ENCODE measurements at places on chromosomes 1 and 21.

DNA sequence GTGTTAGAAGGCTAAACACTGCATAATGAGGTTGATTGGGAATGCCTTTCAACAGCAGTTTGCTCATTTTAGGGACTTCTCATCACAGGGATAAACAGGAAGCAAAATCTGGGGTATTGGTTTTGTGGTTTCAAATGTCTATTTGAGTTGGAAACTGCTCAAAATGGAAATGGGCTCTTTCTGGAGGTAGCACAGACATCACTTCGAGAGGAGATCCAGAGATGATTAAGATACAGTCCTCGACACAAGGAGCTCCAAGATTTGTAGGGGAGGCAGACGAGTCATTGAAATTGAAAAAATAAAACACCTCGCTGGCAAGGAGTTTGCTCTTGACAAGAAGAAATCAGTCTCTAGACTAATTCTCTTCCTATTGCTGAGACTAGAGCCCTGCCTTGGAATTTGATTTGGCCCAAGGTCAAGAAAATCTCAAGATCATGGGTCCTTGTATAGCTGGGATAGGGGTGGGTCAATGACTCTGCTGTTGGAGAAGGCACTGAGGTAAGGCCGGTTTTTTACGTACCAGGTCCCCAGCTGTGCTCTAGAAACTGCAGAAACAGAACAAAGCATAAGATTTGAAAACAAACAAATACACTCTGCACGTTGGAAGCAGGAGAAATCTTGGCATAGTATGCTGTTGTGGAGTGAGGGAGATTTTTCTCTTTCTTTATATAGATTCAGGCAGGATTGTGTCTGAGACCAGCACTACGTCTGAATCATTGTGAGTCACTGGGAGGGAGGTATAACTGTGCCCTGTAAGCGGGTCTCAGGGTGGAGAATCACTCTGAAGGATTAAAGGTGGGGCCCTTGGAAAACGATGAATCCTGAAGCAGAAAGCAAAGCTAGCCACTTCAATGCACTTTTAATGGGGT lies 17.7 kb upstream of the KLHDC8A start:
- DNase-seq = no peak

- DNase-seq = no peak
These were observed 1.3 kb downstream of the CDC42BPA start for GRCh38 chr1:227317011-227317451.

DNA sequence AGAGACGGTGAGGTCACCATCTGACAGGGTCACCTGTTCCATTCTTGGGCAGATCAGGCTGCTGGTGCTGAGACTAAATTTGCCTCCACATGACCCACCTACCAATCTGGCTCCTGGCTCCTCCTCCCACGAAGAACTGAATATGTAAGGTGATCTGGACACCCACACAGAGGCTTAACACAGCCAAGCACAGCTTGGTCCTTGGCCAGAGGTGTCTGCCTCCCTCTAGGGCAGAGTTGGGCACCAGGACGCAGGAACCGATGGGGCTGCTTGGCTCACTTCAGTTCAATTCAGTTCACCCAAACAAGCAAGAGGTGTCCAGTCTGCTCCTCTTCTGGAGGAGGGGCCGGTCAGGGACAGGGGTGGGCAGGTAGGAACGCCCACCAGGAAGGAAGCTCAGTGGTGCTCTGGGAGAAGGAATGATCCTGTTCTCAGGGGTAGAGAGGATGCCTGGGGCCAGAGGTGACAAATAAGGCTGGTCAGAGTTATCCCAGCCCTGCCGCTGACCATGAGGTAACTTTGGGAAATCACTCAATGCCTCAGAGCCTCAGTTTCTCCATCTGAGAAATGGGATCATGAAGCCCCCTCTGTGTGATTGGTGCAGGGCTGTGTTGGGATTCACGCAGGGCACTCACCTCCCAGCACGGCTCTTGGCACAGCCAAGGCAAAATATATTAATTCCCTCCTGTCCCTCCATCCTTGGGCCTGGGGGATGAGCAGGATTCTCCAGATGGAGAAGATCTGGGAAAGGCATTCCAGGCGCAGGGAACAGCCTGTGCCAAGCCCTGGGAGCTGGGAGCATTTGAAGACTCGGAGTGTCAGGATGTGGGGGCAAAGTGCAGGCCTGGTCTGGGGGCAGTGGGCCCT lies 284.5 kb downstream of the PTPRU start:
- no peak for DNase-seq

- DNase-seq = no peak
These were observed 54.4 kb downstream of the NAV1 start for GRCh38 chr1:201593200-201593921.

DNA sequence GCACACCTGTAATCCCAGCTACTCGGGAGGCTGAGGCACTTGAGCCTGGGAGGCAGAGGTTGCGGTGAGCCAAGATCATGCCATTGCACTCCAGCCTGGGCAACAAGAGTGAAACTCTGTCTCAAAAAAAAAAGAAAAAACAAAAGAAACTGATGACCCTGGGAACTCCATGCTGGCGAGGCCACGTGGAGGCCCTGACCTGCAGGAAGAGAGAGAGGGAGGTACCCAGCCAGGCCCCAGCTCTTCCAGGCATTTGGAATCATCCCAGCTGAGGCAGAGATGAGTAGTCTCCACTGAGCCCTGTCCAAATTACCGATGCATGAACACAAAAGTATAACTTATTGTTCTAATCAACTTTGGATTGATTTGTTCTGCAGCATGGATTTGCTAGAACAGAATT lies 132.0 kb upstream of the ZBTB40 start:
- no peak for DNase-seq

GRCh38 chr1:83839566-83840173 lies 159.3 kb downstream of the TTLL7 start:
- no peak for DNase-seq

DNA sequence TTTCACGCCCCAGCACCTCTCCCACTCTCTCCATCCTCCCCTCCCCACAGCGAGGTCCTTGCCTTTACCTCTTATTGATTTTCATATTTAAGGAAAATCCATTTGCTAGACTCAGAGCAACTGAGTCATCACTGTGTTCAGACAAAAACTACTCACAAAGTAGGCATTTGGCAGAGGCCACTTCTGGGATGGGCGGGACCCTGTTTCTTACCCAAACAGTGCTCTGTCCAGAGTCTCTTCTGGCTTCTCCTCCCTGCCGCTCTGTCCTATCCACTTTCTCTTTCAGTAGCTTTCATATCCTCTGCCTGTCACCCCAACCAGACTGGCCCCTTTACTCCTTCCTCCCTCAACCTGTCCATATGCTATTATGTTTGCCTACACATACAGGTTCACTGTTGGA lies 2.4 kb upstream of the NAV1 start:
- no peak for DNase-seq

DNA sequence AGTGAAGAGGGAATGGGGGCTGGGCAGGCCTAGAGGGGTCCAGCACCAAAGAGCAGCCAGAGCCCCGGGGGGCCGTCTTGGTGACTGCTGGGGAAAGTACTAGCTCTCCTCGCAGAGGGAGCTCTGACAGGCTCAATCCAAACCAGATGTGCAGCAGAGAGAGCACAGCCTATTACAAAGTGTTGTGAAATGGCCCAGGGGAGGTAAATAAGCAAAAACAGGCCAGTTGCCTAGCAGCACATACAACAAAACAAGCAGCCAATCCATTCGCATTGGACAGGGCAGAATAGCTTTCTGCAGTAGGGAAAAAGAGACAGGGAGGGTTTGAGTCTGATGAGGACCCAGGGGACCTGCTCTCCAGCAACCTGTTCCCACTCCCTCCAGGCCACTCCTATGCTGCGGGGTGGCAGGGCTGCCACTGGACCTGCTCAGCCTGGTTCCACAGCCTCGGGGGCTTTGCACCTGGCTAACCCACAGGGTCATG lies 239.6 kb upstream of the FGGY start:
- DNase-seq = no peak

- DNase-seq = no peak
These were observed 65.7 kb upstream of the SYT6 start for GRCh38 chr1:114219172-114219868.

- DNase-seq = no peak
These were observed 623.9 kb upstream of the NR5A2 start for GRCh38 chr1:199403531-199404116.

- DNase-seq = no peak
These were observed 36.7 kb downstream of the CATSPERE start for GRCh38 chr1:244497805-244498204.

DNA sequence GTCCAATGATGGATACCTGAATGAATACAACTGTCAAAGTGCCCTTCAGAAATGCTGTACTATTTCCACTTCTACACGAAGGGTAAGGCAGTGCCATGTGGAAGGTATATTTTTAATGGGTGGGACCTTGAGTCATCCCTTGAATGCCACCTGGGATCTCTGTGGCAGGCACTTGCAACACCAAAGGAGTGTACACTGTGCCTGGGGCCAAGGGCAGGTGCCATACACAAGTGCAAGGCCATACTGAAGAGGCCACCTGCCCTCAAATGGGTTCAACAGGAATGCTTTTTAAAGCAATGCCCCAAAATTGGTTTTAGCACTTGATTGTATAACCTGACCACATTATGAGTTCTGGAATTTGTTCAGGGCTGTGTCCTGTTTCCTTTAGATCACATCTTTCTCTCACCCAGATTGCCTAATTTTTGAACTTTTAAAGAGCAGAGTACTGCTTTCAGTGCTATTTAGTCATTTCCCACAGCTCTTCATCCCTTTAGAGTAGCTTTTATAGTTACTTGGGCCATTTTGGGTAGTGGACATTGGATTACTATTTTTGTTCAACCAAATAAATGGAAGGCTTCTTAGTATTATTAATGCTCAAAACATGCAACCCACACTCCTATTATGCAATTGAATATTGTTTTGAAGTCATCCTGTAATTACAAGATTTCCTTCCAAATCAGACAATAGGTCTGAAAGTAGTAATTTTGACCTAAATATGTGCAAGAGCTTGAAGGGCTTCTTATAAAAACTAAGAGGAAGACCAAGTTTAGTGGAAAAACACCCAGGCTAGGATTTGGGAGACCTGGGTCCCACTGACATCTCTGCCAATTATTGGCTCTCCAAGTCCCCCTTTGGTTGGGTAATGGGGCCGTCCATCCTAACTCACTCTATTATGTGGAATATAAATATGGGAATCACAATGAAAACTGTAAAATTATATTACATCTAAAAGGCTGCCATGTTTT lies 57.2 kb downstream of the LEPR start:
- no peak for DNase-seq

- DNase-seq = no peak
These were observed 51.5 kb upstream of the TNFSF4 start for GRCh38 chr1:173258479-173259264.

GRCh38 chr1:234427950-234428646 lies 50.9 kb downstream of the TARBP1 start:
- no peak for DNase-seq

DNA sequence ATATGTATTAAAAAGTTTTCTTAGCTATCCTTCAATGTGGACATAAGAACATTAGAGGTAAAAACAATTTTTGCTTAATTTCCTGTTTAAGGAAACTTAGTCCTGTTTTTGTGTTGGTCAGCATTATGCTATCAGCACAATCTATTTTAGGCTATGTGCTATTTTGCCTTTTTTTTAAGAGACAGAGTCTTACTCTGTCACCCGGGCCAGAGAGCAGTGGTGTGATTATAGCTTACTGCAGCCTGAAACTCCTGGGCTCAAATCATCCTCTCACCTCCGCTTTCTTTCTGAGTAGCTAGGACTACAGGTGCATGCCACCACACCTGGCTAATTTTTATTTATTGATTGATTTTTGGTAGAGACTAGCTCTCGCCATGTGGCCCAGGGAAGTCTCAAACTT lies 199.1 kb upstream of the TMPRSS15 start:
- no peak for DNase-seq

GRCh38 chr1:221602830-221603229 lies 139.1 kb downstream of the DUSP10 start:
- no peak for DNase-seq

GRCh38 chr1:153958961-153959260 lies 499 bp upstream of the CRTC2 start:
- no peak for DNase-seq

DNA sequence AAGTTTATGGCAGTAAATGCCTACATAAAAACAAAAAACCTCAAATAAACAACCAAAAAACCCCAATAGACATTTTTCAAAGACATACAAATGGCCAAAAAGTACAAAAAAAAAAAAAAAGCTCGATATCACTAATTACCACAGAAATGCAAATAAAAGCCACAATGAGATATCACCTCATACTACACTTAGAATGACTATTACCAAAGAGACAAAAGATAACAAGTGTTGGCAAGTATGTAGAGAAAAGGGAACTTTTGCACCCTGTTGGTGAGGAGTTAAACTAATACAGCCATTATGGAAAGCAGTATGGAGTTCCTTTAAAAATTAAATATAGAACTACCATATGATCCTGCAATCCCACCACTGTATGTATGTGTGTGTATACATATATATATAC lies 21.1 kb downstream of the SLC25A24 start:
- DNase-seq = no peak

DNA sequence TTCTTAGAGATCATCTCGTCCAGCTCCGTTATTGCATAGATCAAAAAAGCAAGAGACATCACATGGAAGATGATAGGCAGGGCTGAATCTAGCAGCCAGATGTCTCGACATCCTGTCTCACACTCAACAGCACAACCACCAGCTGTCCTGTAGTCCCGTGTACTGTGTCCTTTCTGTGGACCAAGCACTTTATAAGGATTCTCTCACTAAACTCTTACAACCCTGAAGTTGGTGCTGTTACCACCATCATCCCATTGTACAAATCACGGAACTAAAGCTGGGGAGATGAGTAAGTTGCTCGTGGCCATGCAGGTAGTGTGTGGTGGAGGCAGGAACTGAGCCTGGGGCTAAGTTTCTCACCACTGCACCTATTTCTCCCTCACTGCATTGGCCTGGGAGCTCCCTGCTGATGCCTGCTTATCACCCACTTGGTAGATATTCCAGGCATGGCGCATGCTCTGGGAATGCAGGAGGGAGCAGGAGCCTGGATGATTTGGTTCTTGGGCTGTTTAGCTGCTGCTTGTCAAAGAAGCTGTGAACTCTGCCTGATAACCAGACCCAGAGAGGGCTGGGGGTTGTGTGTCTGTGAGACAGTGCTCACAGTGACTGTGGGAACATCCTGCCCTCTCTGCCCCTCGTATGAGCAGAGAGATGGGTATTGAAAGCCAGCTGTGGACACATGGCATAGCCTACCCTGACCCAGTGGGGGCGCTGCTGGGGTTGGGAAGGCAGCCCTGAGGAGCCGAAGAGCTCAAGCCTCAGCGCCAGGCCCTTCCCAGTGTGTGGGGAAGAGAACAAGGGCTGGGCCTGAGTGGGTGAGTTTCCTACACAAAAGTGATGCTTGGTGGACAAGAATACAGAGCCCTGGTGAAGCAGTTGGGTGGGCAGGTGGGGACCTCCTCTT lies 13.6 kb downstream of the PPFIA4 start:
- no peak for DNase-seq
